ENCODE measurements at places on chromosomes 7 and 10.

DNA sequence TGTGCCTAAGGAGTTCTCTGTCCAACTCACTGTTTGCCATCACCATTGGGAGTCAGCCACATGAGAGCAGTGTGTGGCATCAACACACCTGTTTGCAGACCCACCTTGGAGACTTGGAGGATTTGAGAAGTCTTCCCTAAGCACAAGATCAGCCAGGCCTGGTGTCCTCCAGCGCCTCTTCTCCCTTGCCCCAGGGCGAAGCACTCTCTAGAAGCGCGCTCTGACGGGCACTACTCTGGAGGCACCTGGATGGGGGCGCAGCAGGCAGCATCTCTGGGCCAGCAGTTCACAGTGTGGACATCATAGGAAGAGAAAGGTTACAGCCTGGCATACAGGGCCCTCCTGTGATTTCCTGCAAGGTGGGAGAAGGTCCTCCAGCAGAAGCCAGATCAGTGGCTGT lies 289.3 kb downstream of the CELF2 start:
- DNase-seq: no peak

DNA sequence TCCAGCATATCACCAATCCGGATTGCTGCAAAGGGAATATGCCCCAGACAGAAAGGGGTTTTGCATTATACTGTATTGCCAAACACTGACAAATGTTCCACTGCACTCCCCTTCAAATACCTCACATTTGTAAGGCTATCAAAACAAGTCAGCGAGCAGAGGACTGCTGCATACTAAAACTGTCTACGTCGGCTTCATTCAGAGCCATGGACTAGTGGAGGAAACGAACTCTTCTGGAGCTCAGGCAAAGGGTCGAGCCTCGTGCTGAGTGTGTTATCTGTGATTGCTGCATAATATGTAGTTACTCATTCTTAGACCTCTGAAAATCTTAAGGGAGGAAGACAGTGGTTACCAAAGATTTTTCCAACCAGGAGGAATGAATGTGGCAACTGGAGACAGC lies 200.2 kb downstream of the DYNC1I1 start:
- no peak for DNase-seq

DNA sequence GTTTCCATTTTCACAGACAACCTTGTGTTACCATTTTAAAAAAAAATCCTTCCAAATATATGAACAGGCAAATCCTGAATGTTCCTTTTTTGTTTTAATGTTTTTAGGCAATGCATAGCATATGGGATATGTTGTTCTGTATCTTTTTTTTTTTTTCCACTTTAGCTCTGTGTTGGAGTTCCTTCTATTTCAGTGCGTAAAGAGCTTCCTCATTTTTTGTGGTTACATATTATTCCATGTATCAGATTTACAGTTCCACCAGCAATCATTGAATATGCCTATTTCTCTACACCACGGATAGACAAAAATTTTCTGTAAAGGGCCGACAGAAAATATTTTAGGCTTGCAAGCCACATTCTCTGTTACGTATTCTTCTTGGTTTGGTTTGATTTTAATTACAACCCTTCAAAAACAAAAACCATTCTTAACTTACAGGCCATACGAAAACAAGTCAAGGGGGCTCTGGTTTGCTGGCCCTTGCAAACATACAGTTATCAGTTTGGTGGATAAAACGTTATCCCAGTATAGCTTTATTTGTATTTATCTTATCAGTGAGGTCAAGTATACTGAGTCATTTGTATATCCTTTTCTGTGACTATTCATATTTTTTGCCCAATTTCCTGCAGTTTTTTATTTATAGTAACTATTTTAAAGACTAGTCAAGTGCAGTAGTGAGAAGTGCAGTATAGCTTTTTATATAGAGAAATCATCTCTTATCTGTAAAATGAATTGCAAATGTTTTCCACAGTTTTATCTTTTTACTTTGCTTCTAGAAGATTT lies 55.7 kb downstream of the RALA start:
- no peak for DNase-seq

DNA sequence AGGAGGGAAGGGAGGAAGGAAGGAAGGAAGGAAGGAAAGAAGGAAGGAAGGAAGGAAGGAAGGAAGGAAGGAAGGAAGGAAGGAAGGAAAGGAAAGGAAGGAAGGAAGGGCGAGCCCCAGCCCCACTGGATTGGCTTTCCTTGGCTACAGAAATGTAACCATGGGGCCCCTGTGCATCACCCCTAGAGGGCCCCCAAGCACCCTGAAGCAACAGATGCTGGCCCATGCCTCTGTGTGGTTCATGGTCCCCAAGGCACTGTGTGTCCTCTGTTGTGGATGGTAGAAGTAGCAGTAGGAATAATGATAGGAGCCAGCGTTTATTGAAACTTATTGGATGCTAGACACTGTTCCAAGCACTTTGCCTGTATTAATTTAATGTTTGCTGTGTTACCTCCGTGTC lies 116.6 kb upstream of the MACROH2A2 start:
- DNase-seq: no peak

DNA sequence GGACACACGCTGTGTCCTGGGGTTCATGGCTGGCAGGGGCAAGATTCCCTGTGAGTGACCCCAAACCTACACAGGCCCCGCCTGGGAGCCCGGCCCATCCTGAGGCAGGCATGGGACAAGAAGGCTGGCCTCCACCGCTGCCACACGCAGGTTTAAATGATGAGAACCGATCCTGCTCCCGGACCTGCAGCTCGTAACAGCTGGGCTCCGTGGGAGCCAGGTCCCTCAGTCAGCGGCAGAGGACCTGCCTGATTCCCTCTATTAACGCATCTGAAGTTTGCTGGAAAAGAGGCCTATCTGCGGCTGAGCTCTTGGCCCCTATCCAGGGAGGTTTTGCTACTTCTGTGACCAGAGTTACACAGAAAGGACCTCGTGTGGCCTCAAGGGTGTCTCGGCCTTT lies 112.3 kb downstream of the VIPR2 start:
- no peak for DNase-seq

GRCh38 chr7:1777122-1777521 lies 107.0 kb downstream of the ELFN1 start:
- no peak for DNase-seq

GRCh38 chr10:133391761-133392518 lies 2.0 kb upstream of the MTG1 start:
- no peak for DNase-seq

- no peak for DNase-seq
Observed at GRCh38 chr10:103820101-103821062, 35.0 kb downstream of the SH3PXD2A start.

- DNase-seq: no peak
Observed at GRCh38 chr7:82234457-82235049, 209.0 kb downstream of the CACNA2D1 start.

DNA sequence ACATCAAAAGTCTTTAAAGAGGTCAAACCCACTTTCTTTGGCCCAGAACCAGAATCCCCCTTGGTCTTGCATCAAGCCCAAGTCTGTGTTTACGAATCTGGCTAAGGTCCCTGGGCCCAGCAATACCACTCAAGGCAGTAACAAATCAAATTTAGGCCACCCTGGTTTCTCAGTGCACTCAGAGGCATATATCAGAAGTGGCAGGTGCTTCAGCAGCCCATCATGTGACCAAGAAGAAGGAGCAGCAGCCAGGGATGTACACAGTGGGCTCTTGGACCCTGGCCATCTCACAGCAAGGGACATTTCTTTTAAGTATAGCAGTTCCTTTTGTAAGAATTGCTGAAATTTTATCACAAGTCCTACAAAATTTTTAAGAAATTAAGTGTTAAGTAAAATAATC lies 7.3 kb upstream of the SLC25A13 start:
- no peak for DNase-seq

DNA sequence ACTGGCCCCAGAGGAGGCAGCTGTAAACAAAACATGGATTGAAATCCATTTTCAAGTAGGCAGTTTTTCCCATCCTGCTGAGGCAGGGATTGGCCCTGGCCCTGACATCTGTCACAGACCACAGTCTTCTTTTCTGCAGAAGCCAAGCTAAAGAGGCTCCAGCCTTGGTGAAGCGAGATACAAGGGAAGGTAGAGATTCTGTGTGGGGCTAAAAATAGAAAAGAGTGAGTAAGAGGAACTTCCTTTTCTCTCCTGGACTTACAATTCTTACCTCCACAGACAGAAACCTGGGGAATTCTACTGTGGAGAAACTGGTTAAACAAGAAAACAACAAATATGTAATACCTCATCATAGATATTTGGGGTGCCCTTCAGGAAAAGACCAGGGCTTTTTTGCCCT lies 624.8 kb upstream of the FZD8 start:
- DNase-seq: no peak

DNA sequence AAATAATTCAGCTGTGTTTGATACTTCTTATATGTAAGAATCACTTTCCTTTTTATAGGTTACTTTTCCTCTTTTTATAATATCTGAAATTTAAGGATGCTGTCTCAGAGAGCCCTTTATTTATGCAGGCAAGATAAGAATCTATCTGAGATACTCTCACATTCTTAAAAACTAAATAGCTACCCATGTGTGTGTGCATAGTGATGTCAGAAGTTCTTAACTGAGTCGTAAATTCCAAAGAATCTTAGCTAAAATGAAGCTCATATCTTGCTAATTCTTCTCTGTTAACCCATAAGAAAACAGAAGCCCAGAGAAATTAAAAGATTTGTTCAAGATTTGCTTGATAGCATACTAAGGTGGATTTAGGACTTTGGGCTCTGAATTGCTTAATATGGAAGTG lies 118.5 kb downstream of the PCDH15 start:
- DNase-seq: no peak

GRCh38 chr7:85186521-85187241 lies at the start of gene SEMA3D:
SEMA3D (minus strand) TSS chr7:85187056; CDS start chr7:85121891, 65,165 bp downstream.
- DNase-seq: no peak

DNA sequence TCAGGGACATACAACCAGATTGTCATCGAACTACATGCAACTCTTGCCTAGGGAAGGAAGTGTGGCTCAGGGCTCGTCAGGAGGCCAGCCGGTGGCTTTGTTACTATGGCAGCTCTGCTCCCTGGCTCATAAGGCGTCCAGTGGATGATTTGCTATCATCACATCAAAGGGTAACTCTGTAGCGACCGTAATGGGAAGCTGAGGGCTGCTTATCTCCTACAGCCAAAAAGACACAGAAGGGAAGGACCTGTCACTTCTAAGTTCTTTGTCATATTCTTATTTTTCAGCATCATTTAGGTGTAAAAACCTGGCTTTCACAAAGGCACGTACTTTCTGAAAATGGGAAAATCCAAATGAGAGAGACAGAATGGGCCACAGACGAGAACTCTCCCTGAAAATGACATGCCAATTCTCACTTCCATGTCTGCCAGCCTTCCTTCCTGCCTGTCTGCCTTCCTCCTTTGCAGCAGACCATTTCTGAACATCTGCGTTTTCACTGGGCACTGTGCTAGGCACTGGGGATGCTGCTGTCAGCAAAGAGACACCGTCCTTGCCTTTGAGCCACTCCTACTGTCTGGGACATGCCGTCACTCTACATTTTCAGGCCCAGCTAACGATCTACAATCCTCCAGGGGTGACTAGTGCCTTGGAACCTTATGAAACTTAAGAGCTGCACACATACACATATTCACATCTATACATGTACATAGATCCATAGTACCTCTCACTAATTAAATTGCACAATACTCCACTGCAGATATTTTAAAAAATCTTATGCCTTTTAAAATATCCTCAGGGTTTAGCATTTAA lies 26.9 kb downstream of the ENKUR start:
- no peak for DNase-seq

GRCh38 chr7:33901199-33901598 lies 4.1 kb upstream of the BMPER start:
- no peak for DNase-seq

- DNase-seq: no peak
Observed at GRCh38 chr7:139950881-139951525, 111.7 kb downstream of the PARP12 start.

GRCh38 chr10:5949009-5949759 lies 28.2 kb downstream of the IL15RA start:
- DNase-seq: no peak

DNA sequence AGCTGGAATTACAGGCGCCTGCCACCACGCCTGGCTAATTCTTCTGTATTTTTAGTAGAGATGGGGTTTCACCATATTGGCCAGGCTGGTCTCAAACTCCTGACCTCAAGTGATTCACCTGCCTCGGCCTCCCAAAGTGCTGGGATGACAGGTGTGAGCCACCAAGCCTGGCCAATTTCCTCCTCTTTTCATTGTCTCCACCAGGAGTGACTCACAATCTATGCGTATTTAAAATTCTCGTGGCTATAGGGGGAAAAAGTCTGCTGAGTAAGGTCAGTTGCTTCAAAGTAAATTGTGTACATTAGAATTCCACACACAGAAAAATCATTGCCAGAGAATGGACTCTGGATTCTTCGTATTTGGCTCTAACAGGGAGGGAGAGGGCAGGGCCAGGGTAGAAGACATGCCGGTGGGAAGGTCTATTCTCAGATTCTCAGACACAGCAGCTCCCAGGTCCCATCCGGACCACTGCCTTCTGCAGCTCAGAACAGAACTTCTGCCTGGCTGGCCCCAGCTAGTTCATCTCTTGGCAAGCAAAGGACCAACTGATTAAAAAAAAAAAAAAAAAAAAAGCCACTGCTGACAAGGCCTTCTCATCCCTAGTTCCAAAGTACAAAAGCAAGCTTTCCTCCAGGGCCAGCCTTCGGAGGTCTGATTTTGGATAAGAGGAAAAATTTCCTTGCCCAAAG lies 22.2 kb downstream of the PSPH start:
- DNase-seq: no peak

- DNase-seq: no peak
Observed at GRCh38 chr7:120185940-120186682, 86.9 kb upstream of the KCND2 start.

DNA sequence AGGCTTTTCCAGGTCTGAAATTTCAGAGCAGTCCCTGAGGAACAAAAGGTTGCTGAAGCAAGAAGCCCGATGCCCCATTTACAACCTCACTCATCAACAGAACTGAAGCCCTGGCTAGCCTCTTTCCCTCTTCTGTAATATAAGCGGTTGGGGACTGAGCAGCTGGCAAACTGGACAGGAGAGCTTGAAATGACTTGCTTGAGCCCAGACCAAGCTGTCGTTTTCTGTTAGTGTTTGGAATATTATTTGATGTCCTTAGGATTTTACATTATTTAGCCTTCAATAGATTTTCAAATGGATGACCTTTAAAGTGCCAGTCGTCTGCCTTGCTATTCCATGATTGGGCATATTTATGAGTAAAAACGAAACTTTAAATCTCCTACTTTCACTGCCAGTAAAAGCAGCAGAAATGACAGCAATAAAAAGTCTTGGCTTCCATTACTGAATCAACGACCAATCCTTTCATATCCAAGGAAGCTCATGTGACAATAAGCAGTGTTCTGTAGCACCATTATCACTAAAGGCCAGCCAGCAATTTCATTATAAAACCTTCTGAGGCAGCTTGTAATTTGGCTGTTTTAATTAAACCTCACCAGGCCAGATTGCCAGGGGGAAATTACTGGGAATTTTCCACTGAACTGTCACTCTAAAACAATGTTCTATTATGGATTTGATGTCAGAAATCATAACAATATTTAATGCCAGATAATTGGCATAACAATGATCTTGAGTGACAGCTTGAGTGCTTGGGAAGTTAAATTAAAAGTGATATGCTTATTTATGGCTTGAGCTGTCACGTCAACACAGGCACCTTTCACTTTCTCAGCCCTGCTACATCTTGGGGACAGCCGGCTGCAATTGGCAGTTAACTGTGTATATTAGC lies 85.9 kb downstream of the LSMEM1 start:
- DNase-seq: no peak
